ENCODE measurements at places on chromosomes 16 and 17.

GRCh38 chr16:73848993-73849392 lies 447.6 kb upstream of the PSMD7 start:
- DNase-seq: no peak

GRCh38 chr17:17151541-17151940 lies 54.6 kb downstream of the PLD6 start:
- no peak for DNase-seq

DNA sequence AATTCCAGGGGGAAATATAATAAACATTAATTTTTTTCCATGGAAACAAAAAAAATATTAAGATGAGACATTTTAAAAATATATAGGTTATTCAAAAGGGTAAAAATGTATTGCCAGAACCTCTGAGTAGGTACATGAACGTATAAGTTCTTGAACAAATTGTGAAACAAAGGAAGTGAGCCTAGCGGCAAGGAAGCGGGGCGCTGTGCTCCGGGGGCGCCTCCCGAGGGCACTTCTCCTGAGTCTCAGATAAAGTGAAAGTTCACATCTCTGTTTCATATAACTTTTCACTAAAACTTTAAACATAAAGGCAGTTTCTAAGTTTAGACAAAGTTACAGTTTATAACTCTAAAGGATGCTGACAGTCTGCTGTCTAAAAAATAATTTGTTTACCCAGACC lies 52.3 kb downstream of the TNRC6C start:
- no peak for DNase-seq

DNA sequence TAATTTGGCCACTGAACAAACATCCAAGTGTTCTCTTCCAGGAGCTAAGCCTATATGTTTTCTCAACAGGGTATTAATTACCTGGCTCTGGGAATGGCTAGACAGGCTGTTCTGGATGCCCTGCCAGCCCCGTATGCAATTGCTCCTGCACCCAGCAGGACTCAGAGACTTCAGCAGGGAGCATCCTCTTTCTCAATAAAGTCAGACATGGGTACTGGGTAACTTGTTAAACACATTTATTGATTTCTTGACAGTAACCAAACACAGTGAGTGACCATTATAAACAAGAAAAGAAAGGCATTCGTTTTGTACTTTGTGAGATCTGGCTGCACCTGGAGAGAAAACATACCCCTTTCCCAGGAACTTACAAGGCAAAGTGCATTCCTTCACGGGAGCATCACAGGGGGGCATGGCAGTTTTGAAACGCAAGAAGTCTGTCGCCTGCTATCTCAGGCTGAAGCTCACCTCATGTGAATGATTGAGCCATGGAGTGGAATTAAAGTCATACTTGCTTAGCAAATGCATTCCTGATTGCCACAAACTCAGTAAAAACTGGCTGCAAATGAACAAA lies 369.8 kb downstream of the UTP18 start:
- no peak for DNase-seq

DNA sequence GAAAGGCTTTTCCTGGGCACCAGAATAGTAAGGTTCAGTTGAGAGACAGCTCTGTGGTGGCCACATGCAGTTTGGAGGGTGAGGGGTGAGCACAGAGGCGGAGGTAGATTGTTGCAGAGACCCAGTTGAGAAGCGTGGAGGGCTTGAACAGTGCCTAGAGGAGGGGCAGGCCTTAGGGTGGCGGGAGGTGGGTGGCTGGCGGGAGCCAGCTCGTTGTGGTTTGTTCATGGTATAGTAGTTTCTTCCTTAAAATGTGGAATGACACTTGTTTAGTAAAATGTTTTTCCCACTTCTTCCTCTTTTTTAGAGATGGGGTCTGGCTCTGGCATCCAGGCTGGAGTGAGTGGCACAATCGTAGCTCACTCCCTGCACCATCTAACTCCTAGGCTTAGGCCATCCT lies 14.2 kb downstream of the USP10 start:
- no peak for DNase-seq

- DNase-seq: no peak
These were observed 127.2 kb downstream of the HS3ST3B1 start for GRCh38 chr17:14427900-14428647.

GRCh38 chr17:63399856-63400255 lies 46.2 kb downstream of the CYB561 start:
- peak; percentile 80 for DNase-seq

Data from coronary artery (tissue), 2 donors.